ENCODE measurements at places on chromosomes 12 and 14. TPM values are rescaled to one million over a fixed set of nuclear protein-coding genes. Genes with fewer than 3 reads are reported as not detected.

- peaks cover 3% of the 10 kb centered on the region for H3K36me3 ChIP-seq
- no peaks in the 10 kb centered on the region for H3K4me1 ChIP-seq
- no peak for DNase-seq
- H3K27me3 ChIP-seq = no peaks in the 10 kb centered on the region
These were observed 124.6 kb downstream of the ERC1 start for GRCh38 chr12:1115484-1116231.

GRCh38 chr12:88145567-88146505 lies 3.7 kb downstream of the TMTC3 start:
- peaks cover 24% of the 10 kb centered on the region for H3K4me1 ChIP-seq
- H3K27me3 ChIP-seq = no peaks in the 10 kb centered on the region
- H3K36me3 ChIP-seq = no peaks in the 10 kb centered on the region
- no peak overlapping the region for H3K27ac ChIP-seq

GRCh38 chr12:61514016-61514415 lies 746.2 kb upstream of the USP15 start:
- H3K36me3 ChIP-seq = no peaks in the 10 kb centered on the region
- no peaks in the 10 kb centered on the region for H3K27me3 ChIP-seq
- DNase-seq = no peak
- H3K4me3 ChIP-seq = no peak overlapping the region
- no peak overlapping the region for H3K27ac ChIP-seq

- H3K27me3 ChIP-seq = no peaks in the 10 kb centered on the region
- H3K27ac ChIP-seq = peak overlapping the region; percentile 13
- DNase-seq = peak; percentile 88
These were observed 9.1 kb downstream of the NEMP1 start for GRCh38 chr12:57069523-57069922.

- no peaks in the 10 kb centered on the region for H3K27me3 ChIP-seq
- H3K36me3 ChIP-seq = no peaks in the 10 kb centered on the region
- no peak for DNase-seq
These were observed 629.5 kb downstream of the TRHDE start for GRCh38 chr12:72901685-72902084.

DNA sequence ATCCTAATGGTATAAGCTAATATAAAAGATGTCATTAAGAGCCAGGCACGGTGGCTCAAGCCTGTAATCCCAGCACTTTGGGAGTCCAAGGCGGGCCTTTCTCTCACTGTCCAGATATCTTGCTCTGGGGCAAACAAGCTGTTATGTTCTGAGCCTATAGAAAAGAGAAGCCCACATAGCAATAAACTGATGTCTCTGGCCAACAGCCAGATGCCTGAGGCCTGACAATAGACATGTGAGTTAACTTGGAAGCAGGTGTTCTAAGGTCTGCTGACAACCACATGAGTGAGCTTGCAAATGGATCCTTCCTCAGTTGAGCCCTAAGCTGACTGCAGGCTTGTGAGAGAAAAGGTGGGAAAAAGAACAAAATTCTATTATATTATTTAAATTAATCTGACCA lies 25.0 kb downstream of the YAF2 start:
- H3K27me3 ChIP-seq = no peaks in the 10 kb centered on the region
- no peak overlapping the region for H3K4me3 ChIP-seq

GRCh38 chr14:105409364-105409763 lies 10.3 kb upstream of the MTA1 start:
- no peaks in the 10 kb centered on the region for H3K27me3 ChIP-seq
- no peak overlapping the region for H3K4me3 ChIP-seq
- DNase-seq = no peak
- no peaks in the 10 kb centered on the region for H3K4me1 ChIP-seq
- H3K27ac ChIP-seq = no peak overlapping the region

GRCh38 chr14:59120921-59121320 lies 67.5 kb upstream of the DAAM1 start:
- no peak overlapping the region for H3K27ac ChIP-seq
- no peaks in the 10 kb centered on the region for H3K27me3 ChIP-seq
- no peak for DNase-seq
- no peak overlapping the region for H3K4me3 ChIP-seq
- no peaks in the 10 kb centered on the region for H3K36me3 ChIP-seq

GRCh38 chr14:21923820-21924219 lies 250.2 kb upstream of the OR4E1 start:
- H3K4me1 ChIP-seq = no peaks in the 10 kb centered on the region
- no peak for DNase-seq
- H3K27ac ChIP-seq = no peak overlapping the region
- H3K36me3 ChIP-seq = no peaks in the 10 kb centered on the region

GRCh38 chr14:88463318-88463717 lies 77.9 kb downstream of the SPATA7 start:
- no peak for DNase-seq
- H3K27ac ChIP-seq = no peak overlapping the region
- no peaks in the 10 kb centered on the region for H3K27me3 ChIP-seq
- H3K36me3 ChIP-seq = peaks cover 36% of the 10 kb centered on the region
- H3K4me3 ChIP-seq = no peak overlapping the region
- H3K4me1 ChIP-seq = no peaks in the 10 kb centered on the region

Gene TEAD4
- total RNA-seq = 12.9 TPM

Gene PRR13
- total RNA-seq = 38.8 TPM

Gene BLOC1S1
- total RNA-seq = 177 TPM

Gene SPRING1
- 12.0 TPM for total RNA-seq
